ENCODE measurements at places on chromosomes 4 and X.

DNA sequence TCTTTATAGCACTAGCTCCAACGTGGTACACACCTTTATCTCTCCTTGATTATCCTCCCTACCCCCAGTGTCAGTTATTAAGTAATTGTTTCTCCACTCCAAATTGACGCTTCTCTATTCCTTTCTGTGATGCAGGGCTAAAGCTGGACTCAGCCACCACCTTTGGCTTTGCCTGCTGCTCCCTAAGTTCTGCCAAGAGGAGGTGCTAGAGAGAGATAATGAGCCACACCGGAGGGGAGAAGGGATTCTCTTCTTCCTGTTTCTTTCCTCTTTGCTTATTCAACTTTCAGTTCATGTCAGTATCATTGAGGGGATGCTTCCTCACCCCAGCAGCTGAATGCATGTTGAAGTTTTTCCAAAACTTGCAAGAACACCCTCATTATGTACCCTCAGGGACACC lies 176.5 kb downstream of the GBA3 start:
- no peak for DNase-seq

DNA sequence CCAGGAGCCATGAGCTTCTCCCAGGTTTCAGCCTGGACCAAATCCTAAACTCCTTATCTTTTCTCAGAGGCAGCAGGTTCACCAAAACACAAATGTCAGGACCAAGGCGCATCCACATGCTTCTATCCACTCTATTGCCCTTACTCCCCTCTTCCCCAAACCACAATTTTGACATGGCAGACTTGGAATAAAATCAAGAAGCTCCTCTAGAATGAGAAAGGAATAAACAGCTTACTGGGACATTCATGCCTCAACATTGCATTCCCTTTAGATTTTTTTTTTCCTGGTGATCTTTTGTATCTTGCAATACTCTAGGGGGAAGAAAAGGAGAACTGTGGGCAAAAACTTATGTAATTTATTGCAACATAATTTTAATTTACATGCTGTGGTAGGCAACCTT lies 119.1 kb downstream of the TSPAN5 start:
- DNase-seq = no peak

DNA sequence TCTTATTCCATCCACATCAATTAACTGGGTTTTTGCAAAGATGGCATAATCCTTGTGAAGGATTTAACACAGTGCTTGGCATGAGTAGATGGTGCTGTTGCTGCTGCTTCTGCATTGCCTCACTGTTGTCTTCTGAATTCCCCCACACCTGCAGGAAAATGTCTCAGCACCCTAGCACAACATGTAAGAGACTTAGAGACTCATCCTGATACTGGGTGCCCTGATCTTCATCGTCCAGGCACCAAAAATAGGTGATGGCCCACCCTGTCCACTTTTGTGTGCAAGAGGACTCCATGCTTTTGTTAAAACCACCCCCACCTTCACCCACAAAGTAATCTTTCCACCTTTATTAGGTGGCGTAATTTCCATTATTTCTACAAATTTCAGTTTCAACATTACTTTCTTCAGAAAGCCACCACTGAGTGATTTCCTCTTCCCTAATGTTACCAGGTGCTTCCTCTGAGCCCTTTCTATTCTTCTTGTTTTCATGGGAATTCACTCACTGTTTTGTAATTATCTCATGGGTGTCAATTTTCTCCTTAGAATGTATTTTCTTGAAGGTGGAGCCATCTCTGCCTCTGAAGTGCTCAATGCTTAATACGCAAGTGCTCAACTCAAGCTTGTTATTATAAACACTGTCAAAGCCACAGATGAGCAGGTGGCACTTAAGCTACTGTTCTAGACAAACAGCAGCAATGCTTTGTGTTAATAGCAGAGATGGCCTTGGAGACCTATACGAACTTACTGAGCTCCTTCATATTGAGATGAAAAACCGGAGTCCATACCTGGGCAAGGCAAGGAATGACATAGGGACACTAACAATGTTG lies 89.5 kb downstream of the HS3ST1 start:
- DNase-seq = no peak

GRCh38 chr4:73776321-73776729 lies 36.0 kb downstream of the CXCL8 start:
- no peak for DNase-seq

- DNase-seq = no peak
These were observed 23.3 kb upstream of the ANTXR2 start for GRCh38 chr4:80096175-80096850.

DNA sequence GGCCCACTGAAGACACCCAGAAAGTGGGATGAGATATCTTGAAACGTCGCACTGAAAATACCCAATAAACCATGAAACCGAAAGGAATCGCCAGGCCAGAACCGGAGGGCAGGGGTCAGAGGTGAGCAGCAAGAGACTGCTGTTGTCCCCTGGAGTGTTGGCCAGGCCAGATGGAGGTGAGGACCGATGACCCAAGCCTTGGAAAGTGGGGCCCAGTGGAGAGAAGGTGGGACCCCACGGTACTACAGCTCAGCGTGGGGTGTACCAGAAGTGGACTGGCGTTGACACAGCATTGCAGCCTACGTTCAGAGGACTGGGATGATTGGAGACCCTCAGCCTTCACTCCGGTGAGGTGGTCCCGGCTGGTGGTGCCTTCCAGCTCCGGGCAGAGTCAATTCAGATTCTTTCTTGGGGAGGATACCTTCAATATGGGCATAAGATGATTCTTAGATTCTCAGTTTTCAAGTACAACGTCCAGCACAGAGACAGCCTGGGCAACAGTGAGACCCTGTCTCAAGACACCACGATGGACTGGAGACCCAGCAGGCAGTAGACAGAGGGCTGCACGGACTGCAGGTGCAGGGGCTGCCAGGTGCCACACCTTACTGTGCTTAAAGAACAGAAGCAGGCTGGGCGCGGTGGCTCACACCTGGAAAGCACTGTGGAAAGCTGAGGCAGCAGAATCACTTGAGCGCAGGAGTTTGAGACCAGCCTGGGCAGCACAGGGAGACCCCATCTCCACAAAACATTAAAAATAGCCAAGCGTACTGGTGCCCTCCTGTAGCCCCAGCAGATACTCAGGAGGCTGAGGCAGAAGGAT lies 23.3 kb downstream of the MAEA start:
- DNase-seq = no peak

DNA sequence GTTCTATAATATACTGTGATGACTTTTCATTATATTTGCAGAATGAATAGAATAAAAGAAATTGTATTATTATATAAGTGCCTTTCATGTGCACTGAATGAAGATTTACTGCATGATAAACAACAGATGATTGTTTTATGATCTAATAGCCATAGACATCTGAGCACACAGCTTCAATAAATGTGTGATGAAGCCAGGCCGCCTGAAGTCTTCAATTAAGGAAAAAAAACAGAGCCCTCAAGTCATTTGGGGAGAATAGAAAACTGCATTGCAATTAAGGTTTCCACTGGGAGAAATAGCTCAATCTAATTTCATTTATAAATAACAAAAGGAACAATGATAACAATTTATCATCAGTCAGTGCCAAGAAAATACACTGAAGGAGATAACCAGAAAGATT lies 955.2 kb downstream of the FSTL5 start:
- DNase-seq = no peak
